ENCODE measurements at places on chromosomes 5 and 9. TPM values are rescaled to one million over a fixed set of nuclear protein-coding genes. Genes with fewer than 3 reads are reported as not detected.

DNA sequence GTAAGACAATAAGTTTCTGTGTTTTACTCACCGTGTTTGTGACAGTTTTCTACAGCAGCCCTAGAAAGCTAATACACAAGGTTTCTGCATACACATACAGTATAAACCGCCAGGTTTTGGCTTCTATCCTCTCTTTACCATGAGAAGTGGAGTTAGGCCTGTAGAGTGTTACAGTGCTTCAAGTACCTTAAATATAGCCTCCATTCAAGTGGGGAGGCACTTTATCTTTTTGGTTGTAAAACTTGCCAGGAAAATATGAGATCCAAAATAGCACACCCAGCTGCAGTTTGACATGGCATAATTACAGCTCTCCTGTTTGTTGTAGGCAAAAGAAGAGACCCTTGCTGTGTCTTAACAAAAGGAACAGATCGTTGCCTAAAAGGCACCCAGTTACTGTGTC is 90.3 kb upstream of the PTPN3 start:
- no peak for DNase-seq

DNA sequence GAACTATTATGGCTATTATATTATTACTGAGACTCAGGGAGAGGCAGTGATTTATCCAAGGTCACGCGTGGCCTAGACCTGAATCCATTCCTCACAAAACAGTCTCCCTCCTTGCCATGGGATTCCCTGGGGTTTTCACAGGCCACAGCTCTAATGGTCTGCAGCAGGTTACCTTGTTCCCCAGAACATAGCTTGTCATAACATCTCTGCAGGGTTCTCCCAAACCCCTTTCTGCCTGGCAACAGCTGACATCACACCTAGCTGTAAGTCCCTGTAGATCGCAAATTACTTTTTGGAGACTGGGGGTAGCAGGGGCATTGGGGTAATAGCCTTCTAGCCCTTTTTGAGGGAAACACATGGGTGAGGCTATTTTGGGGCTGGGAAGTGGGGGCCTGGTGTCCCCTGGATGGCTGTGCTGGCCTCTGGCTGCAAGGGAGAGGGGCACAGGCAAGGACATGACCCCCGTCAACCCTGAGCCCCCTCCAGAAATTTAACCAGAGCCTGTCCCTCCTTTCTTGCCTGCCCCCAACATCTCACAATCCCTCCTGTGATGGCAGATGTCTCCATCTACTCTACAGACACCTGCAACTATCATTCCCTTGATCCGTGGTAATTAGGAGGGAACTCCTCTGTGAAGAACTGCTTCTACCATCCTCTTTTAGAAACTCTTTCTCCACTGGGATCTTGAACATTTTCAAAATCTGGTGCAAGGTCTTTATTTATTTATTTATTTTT is 1.3 kb downstream of the CD74 start:
- DNase-seq: no peak

GRCh38 chr9:87381050-87381711 is 116.5 kb upstream of the DAPK1 start:
- peak; percentile 60 for DNase-seq

DNA sequence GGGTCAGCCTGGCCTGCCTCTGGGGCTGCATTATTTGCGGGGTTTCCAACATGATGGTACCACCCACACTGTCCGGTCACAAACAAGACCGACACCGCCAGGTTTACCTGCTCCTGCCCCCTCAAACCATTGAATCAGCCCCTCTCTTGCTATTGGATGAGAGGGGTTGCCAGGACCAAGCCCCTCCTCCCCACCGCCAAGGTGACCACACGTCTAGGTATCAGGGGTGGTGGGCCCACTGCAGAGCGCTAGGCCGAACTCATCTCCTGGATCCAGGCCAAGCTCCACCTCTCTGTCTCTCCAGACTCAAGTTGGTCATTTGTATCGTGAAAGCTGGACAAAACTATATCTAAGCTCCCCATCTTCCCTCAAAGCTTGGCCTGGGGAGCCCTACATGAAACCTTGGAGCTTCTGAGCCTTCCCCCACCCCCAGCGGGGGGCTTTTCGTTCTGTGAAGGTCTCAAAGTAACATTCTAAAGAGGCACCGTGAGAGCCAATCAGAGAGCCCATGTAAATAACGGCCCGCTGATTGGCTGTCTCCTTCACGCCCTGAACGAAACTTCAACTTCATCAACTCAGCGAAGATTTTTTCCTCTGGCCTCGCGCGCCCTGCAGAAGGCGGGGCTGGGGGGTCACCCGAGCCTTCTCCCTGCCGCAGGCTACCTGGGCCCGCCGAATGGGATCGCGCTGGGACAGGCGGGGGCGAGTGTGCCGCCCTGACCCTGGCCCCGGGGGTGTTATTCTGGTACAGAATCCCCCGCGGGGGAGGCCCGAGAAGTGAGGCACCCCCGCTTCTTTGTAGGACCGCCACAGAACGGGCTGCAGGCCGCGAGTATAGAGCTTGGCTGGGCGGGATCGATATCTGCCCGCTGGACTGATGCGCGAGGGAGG is 49.6 kb upstream of the PSD2 start:
- peak; percentile 55 for DNase-seq

- peak; percentile 96 for DNase-seq
Measured at GRCh38 chr5:151696470-151697061, 9.9 kb upstream of the SPARC start.

- DNase-seq: no peak
Measured at GRCh38 chr9:106716820-106717219, 146.1 kb upstream of the ZNF462 start.

- no peak for DNase-seq
Measured at GRCh38 chr5:94180761-94181160, 437.6 kb downstream of the KIAA0825 start.

Gene TSLP
- total RNA-seq: not detected

Gene B4GALT1
- total RNA-seq: 93.6 TPM
